Thyroid gland (tissue), 4 donors: ENCODE measurements at places on chromosomes 6 and 20.

- no peak for DNase-seq
Observed at GRCh38 chr6:139612135-139612465, 237.7 kb upstream of the CITED2 start.

DNA sequence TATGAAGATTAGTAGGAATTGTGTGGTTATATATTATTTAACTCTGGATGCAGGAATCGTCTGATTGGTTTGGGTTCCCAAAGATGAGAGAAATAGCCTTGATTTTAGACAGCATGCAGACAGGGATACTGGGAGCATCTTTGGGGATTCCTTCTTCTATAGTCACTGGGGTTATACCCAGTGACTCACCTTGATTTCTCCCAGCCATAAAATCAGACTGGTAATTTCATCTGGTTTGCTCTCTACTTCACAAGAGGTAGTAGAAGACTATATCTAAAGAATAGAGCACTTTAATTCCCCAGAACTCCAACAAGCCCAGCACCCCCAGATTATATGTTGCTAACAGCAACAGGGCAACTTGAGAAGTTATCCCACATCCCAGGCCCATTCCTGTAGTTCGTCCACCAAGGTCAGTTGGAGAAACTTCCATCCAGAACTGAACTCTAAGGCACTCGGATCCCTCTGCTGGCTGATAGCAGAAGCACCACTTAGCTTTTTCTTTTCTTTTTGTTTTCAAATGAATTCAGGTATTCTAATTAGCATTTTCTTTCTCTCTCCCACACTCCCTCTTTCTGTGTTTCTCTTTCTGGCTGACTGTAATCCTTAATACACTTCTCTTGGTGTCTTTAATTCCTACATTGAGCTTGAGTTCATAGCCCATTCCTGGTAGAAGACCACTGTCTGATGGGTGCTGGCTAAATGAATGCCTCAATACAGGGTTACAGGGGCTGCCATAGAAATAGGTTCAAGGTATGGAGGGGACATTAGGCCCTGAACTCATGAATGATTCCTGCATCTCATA is 20.4 kb upstream of the EFHC1 start:
- peak; percentile 23 for DNase-seq

DNA sequence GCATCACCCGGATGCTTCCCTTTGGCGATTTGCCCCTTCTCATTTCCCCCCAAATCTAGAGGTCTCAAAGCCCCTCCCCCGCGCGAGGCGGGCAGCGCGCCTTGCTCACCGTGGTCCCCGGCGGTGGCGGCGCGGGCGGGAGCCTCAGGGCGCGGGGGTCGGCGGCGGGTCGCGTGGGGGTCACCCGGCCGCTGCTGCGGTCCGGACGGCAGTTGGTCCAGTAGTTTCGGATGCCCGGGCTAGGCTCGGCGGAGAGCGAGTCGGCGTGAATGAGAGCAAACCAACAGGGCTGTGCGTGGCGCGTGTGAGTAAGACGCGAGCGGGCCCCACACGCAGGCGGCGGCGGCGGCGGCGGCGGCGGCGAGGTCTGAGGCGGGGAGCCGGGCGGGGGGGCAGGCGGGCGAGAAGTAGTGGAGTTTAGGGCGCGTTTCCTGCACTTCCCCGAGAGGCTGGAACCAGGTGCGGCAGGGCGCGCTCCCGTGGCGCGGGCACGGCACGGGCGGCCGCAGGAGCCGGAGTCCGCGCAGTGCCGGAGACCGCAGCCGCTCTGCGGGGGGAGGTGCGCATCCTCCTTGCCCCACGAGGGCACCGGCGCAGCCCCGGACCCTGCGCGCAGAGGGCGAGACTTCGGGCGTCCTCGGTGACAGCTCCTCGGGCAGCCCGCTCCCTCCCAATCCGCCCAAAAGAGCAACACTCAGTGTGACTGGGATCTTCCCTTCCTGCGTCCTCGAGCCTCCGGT is 567 bp downstream of the HS3ST5 start:
- peak; percentile 2 for DNase-seq

DNA sequence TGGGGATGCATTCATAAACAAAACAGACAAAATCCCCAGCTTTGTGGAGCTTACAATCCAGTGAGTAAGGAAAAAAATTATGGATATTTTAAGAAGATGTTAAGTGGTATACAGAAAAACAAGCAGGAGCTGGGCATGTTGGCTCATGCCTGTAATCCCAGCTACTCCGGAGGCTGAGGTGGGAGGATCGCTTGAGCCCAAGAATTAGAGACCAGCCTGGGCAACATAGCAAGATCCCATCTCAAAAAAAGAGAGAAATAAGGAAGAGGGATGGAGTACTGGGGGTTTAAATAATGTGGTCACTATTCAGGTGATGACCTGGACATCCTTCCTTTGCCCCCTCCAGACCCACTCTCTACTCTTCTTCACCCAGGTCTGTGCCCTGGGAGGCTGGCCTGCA is 55.0 kb upstream of the MDGA1 start:
- DNase-seq, result no peak

DNA sequence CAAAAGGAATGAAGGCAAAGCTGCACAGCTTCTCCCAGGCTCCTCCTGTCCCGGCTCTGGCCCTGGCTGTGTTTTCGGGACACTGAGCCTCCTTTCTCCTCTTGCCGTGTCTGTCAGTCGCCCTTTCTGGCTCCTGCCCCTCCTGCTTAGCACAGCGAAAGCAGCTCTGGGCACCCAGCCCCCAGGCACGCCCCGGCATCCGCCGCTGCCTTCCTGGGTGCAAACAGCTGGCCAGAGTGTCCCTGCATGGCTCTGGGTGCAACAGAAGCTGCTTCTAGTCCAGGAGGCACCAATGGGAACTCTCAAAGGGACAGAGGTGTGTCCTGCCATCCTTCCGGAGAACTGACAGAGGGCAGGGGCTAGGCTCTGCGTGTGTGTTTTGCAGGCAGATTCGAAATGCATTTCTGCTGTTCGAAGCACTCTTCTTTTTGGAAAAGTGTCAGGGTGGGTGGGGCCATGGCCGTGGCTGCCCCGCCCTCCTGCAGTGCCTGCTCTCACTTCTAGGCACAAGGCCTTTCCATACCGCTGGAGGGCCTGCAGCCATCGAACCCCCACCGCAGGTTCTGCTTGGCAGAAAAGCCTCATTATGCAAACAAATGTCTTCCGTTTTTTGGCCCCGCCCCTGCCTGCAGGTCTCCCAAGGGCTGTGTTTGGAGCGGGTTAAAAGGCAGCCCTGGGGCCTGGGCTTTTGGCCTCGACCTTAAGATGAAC is 15.5 kb downstream of the COL9A3 start:
- peak; percentile 48 for DNase-seq

- peak; percentile 91 for DNase-seq
Observed at GRCh38 chr6:43627008-43627825, 1.8 kb downstream of the GTPBP2 start.

- DNase-seq, result no peak
Observed at GRCh38 chr6:168177103-168177891, 98.3 kb upstream of the FRMD1 start.

- DNase-seq, result peak; percentile 83
Observed at GRCh38 chr6:157221049-157221816, 102.1 kb downstream of the TMEM242 start.
